T-helper 17 cell (primary cell): ENCODE measurements at places on chromosomes 1 and 21.

- no peak for DNase-seq
Measured at GRCh38 chr1:223815865-223816264, 29.9 kb downstream of the TP53BP2 start.

GRCh38 chr1:163864207-163864606, 542.5 kb downstream of the NUF2 start:
- no peak for DNase-seq

GRCh38 chr1:69700770-69701169, 133.0 kb downstream of the LRRC7 start:
- DNase-seq = no peak

DNA sequence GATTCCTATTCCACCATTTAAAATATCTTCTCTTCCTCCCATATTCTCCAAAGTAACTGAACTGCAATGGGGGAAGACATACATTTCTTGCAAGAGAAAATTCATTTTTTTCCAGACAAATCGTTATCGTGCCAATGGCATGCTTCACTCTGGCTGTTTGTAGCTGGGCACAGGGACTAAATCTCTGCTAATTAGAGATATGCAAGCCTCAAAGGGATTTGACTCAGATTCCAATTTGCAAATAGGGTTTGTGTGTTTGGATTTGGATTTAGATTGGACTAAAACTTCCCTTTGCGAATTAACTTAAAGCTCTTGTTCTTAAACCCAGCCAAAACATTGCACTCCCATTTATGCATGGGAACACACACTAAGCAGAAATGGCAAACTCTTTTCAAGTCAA, 276.2 kb upstream of the DUSP10 start:
- no peak for DNase-seq

DNA sequence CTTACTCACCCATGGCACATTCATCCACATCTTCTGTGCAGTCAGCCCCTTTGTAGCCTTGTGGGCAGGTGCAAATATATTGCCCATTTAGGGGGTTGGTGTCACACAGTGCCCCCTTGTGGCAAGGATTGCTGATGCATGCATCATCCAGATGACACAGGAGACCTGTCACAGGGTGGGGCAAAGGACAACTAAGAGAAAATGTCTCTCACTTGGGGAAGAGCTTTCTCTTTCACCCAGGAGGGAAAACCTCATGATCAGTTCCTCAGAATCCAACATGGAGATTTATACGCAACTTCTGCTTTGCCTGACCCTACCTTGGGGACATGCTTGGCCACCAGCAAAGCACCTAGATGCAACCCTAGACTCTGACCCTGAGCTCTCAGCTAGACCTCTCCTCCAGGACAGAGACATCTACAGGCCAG, 71.8 kb upstream of the ADAM30 start:
- DNase-seq = peak; percentile 40

DNA sequence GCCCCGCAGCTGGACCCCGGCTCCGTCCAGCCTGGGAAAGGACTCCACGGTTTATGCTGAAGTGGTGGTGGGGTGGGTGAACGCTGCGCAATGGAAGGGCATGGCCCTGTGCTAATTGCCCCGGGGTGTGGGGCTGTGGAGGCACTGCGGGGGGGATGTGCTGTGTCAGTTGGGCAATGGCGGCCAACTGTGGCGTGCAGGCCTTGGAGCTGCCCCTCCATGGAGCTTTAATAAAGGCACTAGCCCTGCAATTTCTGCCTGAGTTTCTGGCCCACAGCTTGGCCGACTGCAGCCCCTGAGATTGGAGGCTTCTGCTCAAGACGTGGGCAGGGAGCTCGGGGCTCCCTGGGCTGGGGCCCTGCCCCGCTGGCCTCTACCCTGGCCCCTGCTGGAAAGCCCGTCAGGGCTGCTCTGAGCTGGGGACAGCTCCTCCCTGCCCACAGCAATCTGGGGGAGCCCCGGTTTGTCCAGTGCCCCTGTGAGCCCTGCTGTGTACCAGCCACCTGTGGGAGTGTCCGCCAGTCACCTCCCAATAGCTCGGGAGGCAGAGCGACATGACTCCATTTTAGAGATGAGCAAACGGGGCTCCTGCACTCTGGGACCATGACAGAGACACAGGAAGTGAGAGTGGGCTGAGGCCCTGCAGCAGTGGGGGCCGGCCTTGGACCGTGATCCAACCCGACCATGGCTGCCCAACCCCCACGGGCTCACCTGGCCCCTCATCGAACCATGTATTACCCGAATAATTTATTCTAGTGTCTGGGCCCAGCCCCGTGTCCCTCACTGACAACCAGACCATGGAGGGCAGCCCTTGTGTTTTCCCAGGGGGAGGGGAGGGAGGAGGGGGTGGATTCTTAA, 8.7 kb upstream of the TNFRSF14 start:
- no peak for DNase-seq

DNA sequence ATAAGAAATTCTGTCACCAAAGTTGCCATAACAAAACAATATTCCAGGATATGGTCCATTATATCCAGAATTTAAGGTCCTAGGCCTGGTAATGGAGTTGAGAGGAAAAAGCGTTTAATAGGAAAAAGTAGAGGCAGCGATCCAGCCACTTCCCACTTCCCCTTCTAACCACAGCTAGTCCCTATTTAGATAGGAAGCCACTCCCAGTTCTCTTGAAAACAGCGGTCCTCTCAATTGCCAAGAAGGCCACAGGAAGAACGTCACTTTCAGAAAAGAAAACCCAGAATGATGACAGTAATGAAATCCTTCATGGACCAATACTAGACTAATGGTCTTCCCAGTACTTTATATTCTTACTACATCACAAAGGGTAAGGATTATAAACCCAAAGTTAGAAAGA, 38.6 kb downstream of the ABL2 start:
- no peak for DNase-seq

- no peak for DNase-seq
Measured at GRCh38 chr1:22245100-22245650, 102.3 kb upstream of the WNT4 start.

DNA sequence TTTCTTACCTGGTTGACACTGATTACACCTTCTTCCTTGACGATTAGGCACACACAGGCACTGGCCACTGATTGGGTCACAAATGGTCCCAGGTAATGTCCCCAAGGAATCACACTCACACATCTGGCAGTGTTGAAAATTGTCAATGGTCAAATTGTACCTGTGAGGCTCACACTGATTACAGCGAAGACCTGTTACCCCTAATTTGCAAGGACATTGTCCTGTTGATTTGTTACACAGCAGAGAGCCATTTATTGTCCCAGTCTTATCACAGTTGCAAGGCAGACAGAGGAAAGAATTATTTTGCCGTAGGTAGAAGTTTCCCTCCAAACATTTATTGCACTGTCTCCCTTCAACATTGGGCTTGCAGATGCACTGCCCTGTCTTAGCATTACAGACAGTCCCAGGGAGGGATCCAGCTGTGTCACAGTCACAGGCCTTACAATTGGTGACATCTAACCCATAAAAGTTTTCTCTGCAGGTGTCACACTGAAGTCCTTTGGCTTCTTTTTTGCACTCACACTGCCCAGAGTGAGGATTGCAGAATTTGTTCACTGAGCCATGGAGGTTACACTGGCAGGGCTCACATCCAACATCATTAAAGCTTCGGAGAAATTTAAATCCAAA, 176.6 kb downstream of the USH2A start:
- DNase-seq = no peak

DNA sequence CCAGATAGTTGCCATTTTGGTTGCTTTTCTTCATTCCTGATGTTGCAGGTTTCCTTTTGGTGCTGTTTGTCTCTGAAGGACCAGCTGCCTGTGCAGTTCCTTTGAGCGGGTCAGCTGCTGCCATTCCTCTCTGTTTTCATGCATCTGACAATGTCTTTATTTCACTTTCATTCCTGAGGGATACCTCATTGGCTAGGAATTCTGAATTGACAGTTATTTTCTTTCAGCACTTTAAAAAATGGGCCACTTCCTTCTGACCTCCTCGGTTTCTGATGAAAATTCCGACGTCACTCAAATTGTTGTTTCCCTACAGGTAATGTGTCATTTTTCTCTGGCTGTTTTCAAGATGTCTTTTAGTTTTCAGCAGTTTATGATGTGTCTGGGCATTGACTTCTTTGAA, 24.8 kb downstream of the CCSAP start:
- no peak for DNase-seq

DNA sequence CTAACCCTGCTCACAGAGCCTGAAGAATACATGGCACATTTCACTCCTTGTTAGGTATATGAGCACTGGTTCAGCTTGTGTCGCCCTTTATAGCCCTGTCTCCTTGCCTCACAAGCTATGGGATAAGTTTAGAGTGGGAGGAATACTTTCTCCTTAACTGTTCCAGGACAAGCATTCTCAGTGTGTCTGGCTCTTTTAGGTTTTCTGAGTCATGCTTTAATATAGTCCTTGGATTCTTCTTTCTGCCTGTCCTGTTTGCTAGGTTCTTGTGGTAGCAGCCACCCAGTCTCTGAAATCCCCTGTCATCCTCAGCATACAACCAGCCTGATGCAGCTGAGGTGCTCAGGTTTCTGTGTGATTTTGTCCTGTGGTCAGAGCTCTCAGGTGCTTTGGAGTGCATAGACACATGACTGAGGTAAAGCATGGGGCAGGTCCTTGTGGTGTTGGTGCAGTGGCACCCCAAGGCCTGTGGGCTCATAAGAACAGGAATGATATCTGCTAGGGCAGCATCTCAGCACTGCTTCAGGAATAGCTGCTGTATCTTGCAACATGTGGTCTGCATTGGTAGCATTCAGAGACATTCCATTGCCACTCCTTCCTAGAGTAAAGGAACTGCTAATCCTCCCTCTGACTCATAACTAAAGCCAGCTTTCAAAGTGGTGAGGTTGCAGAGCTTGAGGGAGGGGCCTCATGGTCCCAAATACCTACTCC, 14.2 kb upstream of the CASQ2 start:
- DNase-seq = no peak

DNA sequence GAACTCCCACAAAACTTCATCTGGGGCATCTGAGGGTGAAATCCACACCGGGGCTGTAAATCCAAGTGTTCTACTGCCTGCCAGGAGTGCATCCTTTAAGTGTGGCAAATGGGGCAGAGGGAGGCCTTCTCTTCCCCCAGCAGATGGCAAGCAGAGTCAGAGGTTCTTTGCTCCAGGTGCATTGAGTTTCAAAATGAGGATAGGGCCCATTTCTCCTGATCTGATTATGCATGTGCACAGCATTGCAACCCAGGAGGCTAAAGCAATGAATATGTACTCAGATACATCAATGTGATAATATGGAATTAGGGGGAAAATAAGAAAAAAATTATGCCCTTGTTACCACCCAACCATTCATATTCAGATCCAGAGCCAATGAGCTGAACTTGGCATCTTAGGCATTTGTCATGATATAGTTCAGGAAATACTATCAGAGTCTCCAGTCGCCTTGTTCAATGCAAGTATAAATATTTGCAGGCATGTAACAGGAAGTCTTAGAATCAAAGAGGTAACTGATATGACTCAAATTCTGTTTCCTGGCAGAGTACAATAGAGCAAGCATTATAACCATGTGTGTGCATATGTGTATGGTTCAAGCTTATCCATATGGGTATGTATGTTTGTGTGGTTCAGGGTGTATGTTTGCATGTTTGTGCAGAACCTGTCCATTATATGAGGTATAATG, 473.8 kb upstream of the PKN2 start:
- no peak for DNase-seq
